ENCODE measurements at places on chromosomes 3 and 15.

- no peak for DNase-seq
These were observed 597.9 kb downstream of the TAFA4 start for GRCh38 chr3:68334367-68334986.

- DNase-seq, result no peak
These were observed 305.3 kb downstream of the SATB1 start for GRCh38 chr3:18119866-18120265.

DNA sequence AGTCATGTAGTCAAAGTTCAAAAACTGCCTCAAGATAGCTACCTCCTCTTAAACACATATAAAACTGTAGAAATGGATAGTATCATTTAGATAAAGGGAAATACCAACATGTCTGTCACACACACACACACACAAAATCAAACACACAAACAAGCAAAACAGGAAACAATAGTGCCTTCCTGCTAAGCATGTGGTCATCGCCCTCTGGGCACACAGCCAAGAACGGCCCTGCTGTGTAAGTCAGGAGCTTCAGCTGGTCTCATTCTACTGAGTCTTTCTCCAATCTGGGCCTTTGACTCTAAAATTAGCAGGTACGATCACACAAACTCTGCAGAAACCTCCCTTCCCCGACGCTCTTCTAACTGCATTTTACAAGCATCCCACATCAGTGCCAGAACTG, 272.2 kb upstream of the CHRNA7 start:
- no peak for DNase-seq

DNA sequence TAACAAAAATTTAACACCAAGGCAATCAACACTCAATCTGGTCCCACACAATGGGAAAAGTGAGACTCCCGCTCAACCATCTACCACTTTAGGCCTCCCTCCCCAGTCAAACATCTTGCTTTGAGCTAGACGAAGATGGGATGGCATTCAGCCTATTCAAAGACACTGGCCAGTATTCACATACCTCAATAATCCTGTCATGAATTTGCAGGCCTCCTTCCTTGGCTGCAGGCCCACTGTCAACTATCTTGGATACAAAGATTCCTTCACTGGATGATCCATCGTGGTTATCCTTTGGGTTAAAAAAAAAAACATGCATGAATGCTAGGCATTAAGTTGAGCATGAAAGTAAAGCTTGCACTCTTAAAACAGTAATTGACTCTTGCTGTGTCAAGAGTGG, 22.6 kb downstream of the PDZRN3 start:
- no peak for DNase-seq

- no peak for DNase-seq
These were observed 47.6 kb downstream of the RAP2B start for GRCh38 chr3:153209596-153209995.

DNA sequence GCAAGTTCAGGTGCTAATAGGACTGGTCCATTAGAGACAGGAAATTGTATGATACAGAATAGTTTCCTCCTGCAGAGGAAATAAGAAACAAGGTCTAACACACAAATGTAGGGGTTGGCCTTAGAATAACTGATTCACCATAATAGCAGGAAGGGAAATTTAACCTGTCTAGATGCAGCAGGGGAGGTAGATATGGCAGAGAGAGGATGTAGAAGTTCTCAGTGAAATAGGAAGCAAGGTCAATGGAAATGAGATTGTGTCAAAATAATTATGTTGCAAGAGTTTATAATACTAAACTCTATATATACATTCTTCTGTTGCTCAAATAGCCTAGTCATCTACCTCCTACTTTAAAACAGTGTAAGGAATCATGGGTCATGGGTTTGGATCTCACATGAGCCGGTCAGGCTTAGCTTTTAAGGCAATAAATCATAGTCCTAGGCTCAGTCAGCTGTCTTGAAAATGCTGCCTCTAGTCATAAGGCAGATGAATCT, 17.0 kb downstream of the BCL2A1 start:
- no peak for DNase-seq

DNA sequence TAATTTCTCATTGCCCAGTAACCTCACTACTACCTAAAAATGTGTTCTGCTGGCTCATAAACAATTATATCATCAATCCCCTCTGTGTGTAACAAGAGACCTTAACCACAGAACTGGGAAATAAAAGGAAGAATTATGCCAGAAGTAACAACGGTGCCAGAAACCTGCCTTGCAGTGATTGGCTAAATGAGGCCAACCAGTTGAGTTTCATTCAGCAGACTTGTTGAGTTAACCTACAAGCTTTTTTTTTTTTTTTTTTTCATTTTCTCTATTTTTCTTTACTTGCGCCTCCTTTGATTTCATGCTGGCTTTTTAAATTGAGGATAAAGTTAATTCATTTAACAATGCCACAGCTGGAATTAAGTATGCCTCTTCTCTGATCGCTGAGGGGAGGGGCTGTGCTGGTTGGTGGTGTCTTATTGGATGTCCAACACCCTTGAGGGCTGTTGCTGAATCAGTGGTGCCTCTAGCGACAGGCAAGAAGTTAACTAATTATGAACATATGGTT, 30.0 kb upstream of the GMNC start:
- no peak for DNase-seq

DNA sequence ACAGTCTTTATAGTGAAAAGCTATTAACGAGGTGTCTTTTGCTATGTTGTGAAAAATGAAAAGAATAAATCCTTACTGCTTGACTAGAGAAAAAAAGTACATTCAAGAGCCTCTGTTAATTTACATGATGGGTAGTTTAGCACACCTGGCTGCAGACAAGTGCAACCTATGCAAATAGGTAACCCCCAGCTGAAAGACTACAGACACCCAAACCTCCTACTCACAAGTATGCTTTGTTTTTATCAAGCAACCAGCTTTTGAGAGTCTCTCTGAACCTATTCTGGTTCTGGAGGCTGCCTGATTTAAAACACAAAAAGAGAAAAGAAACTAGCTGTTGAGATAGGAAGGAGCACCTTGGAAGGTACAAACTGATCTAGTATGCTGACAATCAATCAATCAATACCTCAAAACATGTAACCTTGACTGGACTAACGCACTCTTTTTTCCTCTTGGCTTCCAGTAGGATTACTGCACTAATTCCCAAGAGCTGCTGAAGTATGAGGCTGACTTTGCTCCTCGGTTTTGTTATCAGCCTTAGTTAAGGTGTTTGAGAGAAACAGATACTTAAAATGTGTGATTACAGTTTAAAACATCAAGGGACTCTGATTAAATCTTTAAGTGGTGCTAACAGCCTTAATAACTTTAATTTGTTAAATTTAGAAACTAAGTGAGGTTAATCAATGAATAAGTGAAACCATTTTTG, 63.6 kb downstream of the OSBPL10 start:
- DNase-seq, result no peak

DNA sequence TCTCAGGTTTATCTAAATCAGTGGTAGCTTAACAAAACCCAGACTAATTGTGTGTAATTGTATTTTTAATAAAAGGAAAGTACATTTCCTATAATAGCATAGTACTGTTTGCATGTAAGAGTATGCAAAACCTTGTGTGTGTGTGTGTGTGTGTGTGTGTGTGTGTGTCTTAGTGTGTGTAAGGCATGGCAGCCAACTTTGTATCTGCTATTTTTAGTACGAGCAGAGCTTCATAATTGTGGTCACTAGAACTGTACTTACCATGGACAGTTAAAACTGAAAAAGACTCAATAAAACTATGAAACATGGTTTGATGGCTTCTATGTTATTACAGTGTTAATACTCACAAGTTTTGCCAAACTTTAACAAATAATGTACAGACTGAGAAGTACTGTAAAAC, 6.2 kb downstream of the P2RY1 start:
- DNase-seq, result no peak

GRCh38 chr3:149813367-149814281, 609 bp downstream of the RNF13 start:
- no peak for DNase-seq

- DNase-seq, result no peak
These were observed 3.3 kb upstream of the ACOX2 start for GRCh38 chr3:58540176-58540858.

- DNase-seq, result no peak
These were observed 695 bp downstream of the RPL32 start for GRCh38 chr3:12840591-12841148.

DNA sequence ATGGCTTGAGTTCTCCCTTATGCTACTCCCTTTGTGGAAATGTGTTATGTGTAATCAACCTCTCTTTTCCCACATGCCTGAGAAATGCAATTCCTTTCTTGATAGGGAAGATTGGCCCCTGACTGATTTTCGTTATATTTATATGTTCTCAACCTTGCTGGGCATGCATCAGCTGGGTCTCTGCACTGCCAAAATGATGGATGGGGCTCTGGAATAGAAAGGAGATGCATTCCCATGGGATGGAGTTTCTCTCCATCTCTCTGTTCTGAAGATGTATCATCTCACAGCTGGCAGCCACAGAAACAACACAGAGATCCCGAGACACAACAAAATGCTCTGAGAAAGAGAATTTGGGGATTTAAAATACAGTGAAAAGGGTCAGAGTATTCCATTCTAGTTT, 327.7 kb upstream of the LMCD1 start:
- no peak for DNase-seq

GRCh38 chr3:52714335-52715302, 8.7 kb downstream of the SPCS1 start:
- DNase-seq, result no peak

GRCh38 chr15:62856466-62857246, 185.9 kb upstream of the TPM1 start:
- no peak for DNase-seq

DNA sequence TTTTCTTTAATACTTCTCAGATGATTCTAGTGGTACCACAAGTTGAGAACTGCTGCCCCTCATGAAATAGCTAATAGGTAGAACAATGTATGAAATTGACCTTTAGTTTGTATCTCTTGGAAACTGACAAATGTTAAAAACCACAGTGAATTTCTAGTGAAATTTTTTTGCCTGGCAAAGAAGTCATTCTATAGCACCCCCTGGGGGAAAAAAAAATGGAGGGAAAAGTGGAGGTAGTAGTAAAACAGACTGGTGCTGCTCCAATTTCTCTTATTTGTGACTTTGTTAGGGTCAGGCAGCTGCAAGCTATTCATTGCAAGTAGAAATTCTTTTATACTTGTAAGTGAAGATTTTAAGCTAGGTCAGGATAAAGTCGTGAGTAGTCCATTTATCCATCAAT, 605.0 kb downstream of the NLGN1 start:
- no peak for DNase-seq

- no peak for DNase-seq
These were observed 92.2 kb downstream of the NFKBIZ start for GRCh38 chr3:101941318-101942040.

GRCh38 chr15:67857220-67857619, 17.4 kb upstream of the RNU6-1 start:
- no peak for DNase-seq

DNA sequence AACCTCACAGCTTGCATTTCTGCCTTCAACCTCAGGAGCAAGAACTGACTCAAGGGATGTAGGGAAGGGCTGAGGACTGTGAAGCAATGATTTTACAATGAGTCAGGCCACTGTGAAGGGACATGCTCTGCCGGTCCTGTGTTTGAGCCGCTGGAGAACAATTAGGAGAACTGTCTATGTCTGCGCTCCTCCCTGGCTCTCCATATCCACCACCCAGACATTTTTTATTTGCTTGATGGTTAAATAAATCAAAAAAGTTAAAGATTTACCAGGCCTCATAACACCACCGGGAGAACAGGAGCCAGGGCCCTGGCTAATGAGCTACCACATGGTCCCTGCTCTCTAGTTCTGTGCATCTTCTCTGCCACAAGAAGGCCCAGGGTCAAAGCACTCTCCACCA, 29.6 kb downstream of the SEC61A1 start:
- no peak for DNase-seq

DNA sequence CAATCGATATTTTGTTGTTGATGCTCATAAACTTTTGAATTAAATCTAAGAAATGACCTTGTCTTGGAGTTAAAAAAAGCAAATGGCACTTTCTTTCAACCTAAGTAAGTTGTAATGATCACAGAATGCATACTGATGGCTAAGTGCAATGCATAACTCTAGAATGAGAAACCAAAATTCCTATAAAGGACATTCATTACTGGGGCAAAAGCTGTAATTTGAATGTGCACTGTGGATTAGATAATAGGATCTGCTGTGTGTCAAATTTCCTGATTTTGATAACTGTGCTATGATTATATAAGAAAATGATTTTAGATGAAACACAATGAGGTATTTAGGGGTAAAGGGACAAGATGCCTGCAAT, 14.3 kb downstream of the SIAH2 start:
- no peak for DNase-seq

GRCh38 chr15:82847703-82848102, 38.3 kb downstream of the WHAMM start:
- DNase-seq, result no peak

DNA sequence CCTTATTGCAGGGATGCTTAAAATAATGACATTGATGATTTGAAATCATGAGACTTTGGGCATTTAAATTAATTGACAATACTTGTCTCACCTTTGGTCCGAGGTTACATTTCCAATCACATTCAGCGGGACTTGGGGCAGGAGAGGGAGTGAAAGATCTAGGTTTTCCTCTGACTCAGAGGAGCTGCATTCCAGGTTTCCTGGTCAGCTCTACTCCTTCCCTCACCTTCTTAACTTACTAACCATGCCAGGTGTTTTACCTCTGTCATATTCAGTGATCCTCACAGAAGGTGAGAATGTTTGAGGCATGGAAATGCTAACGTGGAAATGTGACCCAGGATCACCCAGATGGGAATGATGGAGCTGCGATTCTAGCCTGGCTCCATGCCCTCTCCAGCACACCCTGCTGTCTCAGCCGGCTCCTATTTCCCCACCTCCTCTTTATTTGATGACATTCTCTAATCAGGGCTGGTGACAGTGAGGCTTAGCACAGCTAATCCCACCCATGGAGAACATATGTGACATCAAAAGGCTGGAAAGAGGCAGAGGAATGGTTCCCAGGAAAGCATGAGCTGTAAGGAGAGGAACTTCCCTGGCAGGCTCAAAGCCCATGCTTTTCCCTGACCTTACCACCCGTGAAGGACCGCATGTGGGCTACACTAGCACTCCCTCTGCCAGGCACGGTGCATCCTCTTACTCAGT, 38.7 kb downstream of the THSD4 start:
- DNase-seq, result no peak

GRCh38 chr15:65969865-65970816, 100.8 kb downstream of the RAB11A start:
- DNase-seq, result no peak

DNA sequence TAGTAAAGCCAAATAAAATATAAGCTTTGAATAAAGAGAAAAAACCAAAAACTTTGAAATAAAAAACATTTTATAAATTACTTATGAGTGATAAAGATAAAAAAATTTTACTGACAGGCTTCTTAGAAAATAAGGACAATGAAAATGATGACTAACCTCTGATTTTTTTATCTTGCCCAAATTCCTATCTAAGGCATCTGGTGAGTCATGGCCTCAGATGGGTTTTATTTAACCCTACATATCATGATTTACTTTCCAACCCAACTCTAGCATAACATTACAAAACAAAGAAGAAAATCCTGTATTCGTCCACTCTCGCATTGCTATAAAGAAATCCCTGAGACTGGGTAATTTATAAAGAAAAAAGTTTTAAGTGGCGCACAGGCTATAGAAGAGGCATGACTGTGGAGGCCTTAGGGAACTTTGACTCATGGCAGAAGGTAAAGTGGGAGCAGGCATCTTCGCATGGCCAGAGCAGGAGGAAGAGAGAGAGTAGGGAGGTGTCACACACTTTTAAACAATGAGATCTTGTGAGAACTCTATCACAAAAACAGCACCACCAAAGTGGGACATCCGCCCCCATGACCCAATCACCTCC, 152.1 kb downstream of the NEK10 start:
- DNase-seq, result no peak

All from activated naive CD4-positive, alpha-beta T cell (primary cell).